ENCODE measurements at places on chromosomes 11 and 22. TPM values are rescaled to one million over a fixed set of nuclear protein-coding genes. Genes with fewer than 3 reads are reported as not detected.

C11orf42 gene
- not detected for total RNA-seq

KRTAP5-11 gene
- total RNA-seq, result not detected

CASP4 gene
- 103 TPM for total RNA-seq

OR52I1 gene
- not detected for total RNA-seq

POU2AF3 gene
- total RNA-seq, result 1.7 TPM

TECTA gene
- 4.7 TPM for total RNA-seq

UBQLNL gene
- 1.9 TPM for total RNA-seq

HBD gene
- not detected for total RNA-seq

GRCh38 chr11:20522536-20522935 lies 76.9 kb upstream of the SLC6A5 start:
- DNase-seq, result no peak
- no peak overlapping the region for H3K4me3 ChIP-seq
- H3K27ac ChIP-seq, result no peak overlapping the region
- no peaks in the 10 kb centered on the region for H3K36me3 ChIP-seq
- no peaks in the 10 kb centered on the region for H3K27me3 ChIP-seq
- H3K4me1 ChIP-seq, result no peaks in the 10 kb centered on the region

DNA sequence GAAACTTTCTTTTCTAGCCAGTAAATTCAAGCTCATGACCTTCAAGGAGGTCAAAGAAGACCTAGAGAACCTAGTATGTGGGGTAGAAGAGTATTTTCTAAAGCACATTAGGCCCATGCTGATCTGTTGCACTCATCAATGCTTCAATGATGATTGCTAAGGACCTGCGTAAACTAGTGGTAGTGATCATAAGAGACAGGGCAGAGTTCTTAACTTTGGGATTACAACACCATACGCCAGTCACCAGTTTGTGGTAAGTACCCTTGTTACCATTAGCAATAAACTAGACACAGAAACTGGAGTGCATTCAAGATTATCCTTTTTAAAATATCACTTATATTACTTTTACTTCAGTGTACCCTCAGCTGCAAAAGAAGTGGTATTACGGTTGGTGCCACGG lies 490.3 kb downstream of the BUD13 start:
- no peak overlapping the region for H3K27ac ChIP-seq
- H3K36me3 ChIP-seq, result no peaks in the 10 kb centered on the region
- H3K4me1 ChIP-seq, result no peaks in the 10 kb centered on the region

- no peak for DNase-seq
- no peaks in the 10 kb centered on the region for H3K4me1 ChIP-seq
- H3K27ac ChIP-seq, result peak overlapping the region; percentile 7
- no peak overlapping the region for H3K4me3 ChIP-seq
- no peaks in the 10 kb centered on the region for H3K36me3 ChIP-seq
Measured at GRCh38 chr11:105137286-105137685, 2.3 kb downstream of the CARD18 start.

Data from upper lobe of left lung (tissue), 6 donors.